ENCODE measurements at places on chromosomes 3 and 15.

- no peak for DNase-seq
Measured at GRCh38 chr15:61938249-61938648, 122.0 kb downstream of the VPS13C start.

GRCh38 chr3:191695131-191695814 lies 234.3 kb downstream of the PYDC2 start:
- no peak for DNase-seq

GRCh38 chr3:71491154-71491752 lies 92.3 kb downstream of the FOXP1 start:
- no peak for DNase-seq

DNA sequence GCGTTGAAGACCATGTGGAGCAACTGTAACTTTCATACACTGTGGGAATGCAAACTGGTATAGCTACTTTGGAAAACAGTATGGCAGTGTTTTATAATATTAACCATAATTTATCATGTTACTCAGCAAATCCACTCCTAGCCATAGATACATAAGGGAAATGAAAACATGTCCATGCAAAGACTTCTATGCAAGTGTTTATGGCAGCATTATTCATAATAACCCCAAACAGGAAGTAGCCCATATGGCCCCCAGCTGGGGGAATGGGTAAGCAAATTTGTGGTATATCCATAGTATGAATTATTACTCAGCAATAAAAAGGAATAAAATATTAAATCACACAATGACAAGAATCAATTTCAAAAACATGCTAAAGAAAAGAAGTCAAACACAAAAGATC lies 23.0 kb upstream of the GATA2 start:
- no peak for DNase-seq

- no peak for DNase-seq
Measured at GRCh38 chr3:46930166-46930944, 46.2 kb downstream of the CCDC12 start.

- no peak for DNase-seq
Measured at GRCh38 chr15:64559243-64559642, 98.9 kb downstream of the ZNF609 start.

- DNase-seq, result no peak
Measured at GRCh38 chr15:87724330-87724729, 532.2 kb downstream of the NTRK3 start.

GRCh38 chr3:115800489-115801075 lies 177.3 kb downstream of the GAP43 start:
- no peak for DNase-seq

DNA sequence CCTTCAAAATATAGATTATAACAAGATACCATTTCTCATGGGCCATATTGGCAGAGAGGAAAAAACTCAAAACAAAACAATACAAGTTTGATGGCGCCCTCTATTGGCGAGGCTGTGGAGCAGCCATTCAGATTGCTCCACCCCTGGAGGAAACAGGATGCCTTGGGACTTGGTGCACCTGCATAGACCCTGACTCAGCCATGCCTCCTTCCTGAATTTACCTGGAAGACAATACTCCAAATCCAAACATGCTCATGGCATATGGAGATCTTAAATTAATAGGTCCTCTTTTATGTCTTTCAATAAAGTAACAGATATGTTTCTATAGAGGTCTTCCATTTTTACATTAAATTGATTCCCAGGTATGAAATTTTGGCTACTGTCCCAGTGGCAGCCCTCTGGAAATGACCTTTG lies 90.0 kb downstream of the APBA2 start:
- peak; percentile 9 for DNase-seq

DNA sequence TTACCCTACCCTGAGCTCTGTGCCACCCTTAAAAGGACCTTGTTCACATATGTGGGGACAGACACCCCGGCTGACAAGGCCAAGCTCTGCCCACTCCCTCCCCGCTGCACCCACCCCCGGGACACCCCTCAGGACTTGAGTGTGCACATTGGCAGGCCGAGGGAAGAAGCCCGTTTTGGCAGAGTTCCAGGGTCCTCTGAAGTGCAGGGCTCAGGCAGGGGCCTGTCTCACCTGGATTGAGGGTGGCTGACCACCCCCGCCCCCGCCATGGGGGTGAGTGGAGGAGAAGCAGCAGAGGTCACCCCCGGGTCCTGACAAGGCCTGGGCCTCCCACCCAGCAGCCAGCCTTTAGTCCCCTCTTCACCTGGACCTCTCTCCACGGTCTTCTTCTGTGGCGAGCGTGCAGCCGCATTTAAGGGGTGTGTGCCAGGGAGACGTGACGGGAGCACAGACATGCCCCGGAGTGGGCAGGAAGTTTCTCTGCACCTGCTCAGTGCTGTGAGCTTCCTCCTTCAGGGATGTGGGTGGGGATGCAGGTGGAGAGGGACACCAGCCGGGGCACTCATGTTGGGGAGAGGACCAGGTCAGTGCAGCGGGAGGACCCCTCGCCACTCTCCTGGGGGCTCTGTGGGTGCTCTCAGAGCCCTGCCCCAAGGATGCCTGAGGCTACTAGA lies 50.7 kb downstream of the LINGO1 start:
- DNase-seq, result no peak

GRCh38 chr3:65664446-65664845 lies 374.3 kb downstream of the MAGI1 start:
- no peak for DNase-seq

- DNase-seq, result no peak
Measured at GRCh38 chr3:172844428-172844827, 93.9 kb downstream of the ECT2 start.

GRCh38 chr3:25588441-25589103 lies 76.1 kb downstream of the TOP2B start:
- DNase-seq, result no peak

DNA sequence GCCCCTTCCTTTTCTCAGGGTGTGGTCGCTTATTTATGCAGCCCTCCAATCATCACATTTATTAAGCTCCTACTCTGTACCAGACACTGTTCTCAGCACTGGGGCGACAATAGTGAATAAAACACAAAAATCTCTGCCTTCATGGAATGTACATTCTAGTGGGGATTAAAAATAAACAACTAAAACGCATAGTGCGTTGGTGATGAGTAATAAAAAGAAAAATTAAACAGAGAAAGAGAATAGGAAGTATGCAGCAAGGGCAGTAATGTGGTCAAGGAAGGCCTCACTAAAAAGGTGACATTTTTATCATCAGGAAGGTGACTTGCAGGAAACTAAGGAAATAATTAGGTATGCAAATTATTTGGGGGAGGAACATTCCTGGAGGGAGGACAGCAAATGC lies 5.1 kb downstream of the SLC51B start:
- no peak for DNase-seq

DNA sequence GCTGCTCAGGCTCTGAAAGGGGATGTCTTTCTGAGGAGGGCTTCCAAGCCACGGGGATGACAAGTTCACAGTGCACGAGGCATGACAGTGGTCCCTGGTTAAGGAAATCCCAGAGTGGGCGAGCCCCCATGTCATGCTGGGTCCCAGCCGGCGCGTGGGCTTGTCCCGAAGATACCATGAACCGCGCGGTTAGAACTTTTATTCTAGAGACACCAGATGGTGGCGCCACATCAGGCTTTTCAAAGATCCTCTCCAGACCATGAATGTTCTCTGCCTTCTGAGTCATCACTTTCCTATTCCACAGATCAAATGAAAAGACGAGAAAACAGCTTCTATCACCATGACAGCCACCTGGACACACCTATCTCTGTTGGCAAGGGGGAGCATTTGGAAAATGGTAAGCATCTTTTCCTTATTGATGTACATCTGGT lies 227.8 kb upstream of the LYSMD4 start:
- DNase-seq, result no peak

GRCh38 chr3:162143180-162143579 lies 646.6 kb downstream of the OTOL1 start:
- no peak for DNase-seq

DNA sequence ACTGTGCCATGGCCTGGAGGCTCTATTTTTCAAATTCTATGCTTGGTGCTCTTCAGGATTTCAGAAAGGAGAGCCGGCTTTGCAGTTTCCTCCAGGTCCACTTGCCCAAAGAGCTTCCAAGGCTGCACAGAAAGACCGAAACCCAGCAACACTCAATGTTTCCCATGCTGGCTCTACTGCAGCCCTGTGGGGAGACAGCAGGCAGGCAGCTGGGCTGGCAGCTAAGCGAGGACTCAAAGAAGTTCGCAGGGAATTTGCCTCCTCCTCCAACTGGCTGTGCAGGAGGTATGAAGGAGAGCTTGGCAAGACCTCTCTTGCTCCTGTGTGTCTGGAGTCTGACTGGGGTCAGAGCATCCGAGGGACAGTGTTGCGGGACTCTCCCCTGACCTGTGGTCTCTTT lies 17.4 kb upstream of the ITGA11 start:
- no peak for DNase-seq

DNA sequence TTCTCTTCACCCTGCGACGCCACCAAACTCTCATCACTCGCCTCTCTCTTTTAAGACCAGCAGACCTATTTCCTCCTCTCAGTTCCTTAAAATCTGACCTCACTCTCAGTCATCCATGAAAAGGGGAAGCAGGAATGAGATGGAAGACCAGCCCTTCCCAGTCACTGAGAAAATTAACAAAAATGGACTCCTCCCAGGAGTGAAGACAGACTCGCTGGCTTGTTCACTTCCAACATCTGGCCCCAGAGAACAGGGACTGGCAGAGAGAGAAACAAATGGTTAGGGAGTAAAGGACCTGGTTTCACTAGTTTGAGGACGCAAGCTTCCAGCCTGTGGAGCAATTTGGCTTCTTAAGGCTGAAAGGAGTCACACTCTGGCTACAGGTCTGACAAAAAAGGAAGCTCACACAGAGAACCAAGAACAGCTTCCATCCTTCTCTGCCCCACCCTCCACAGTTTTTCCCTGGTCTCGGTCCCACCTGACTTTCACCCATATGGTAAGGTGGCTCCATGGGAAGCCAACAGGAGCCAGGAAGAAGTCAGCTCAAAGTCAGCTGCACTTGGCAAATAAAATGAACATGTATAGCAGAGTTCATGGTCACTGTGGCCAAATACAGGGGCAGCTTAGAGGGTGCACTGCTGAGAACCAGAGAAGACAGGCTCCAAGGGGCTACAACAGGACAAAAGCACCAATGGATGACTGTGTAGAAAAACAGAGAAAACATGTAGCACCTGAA lies 57.2 kb downstream of the ITGB5 start:
- no peak for DNase-seq

DNA sequence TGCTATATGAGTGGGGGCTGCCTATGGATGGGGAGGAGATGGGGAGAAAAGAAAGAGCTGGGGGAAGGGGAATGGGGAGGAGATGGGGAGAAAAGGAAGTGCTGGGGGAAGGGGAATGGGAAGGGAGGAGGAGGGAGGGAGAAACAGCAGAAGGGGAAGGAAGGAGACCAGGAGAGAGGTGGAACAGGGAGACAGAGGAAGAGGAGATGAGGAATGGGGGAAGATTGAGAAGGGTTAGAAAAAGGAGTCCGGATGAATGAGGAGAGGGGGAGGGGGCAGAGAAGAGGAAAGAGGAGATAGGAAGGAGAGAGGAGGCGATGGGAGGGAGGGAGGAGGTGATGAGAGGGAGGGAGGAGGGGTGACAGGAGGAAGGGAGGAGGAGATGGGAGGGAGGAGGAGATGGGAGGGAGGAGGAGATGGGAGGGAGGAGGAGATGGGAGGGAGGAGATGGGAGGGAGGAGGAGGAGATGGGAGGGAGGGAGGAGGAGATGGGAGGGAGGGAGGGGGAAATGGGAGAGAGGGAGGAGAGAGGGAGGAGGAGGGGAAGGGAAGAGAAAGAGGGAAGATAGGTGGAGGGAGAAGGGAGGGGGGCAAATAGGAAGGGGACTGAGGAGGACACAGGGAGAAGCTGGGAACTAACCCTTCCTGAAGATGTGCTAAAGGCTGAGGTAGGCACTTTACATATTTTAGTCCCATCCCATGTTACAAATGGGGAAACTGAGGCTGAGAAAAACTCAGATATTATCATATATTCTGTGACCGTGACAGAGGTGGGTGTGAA lies 6.6 kb upstream of the BCL2L10 start:
- no peak for DNase-seq

GRCh38 chr3:24640330-24640877 lies 145.8 kb upstream of the THRB start:
- DNase-seq, result peak; percentile 29

GRCh38 chr3:166844329-166844728 lies 535.8 kb downstream of the ZBBX start:
- no peak for DNase-seq

GRCh38 chr3:45093176-45093575 lies 53.0 kb downstream of the CDCP1 start:
- no peak for DNase-seq

DNA sequence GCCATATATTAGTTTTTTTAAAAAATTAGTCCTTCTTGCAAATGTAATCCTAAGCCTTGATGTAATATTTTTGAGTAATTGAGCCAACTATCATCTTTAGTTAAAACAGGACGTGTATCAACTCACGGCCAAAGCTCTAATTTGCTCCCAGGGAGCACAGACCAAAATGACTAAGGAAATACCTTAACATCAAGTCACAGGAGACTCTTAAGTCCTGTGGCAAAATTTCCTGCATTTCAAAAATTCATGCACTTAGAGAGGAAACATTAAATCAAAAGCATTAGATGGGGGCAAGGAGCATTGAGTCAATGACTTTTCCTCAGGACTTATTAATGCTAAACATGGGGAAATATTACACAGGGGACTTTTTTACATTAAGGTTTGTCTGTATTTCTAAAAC lies 276.0 kb downstream of the MFSD1 start:
- peak; percentile 82 for DNase-seq

Data from stromal cell of bone marrow (primary cell).